ENCODE measurements at places on chromosomes 2 and 18.

- DNase-seq = no peak
Measured at GRCh38 chr18:39549144-39549543, 1983.5 kb upstream of the CELF4 start.

DNA sequence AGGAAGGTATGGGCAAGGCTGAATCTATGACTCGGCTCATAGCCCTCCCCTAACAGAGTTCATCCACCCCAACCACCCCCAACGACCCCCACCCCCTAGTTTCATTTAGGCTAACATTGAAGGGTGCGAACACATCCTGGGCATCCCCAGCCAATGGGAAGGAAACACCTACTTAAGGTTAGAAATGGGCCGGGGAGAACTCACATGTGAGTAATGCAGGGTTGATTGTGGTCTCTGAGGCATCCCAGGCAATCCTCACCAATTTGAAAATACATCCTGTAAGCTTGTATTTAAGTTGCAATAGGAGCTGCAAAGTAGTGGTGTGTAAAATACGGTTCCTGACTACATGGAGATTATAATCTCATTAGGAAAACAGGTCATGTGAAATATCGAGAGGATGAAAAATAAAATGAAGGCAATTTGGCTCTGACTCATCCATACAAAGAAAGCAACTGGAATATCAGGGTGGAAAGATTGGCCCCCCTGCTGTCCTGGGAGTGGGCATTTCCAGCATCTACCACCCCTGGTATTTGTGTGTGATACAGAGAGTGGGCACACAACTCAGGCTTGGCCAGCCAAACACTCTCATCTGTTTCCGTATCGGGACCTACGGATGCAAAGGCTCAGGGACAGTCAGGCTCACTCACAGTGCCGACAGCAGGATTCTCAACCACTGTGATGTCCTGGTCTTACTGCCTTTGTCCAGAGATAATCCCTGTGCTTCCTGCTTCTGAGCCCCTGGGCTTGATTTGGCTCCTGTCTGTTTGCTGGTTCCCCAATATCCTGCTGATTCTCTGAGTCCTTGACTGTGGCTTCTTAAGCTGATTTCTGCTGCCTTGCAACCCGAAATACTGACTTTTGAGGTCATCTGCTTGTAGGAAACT, 90.0 kb upstream of the NCKAP5 start:
- no peak for DNase-seq

DNA sequence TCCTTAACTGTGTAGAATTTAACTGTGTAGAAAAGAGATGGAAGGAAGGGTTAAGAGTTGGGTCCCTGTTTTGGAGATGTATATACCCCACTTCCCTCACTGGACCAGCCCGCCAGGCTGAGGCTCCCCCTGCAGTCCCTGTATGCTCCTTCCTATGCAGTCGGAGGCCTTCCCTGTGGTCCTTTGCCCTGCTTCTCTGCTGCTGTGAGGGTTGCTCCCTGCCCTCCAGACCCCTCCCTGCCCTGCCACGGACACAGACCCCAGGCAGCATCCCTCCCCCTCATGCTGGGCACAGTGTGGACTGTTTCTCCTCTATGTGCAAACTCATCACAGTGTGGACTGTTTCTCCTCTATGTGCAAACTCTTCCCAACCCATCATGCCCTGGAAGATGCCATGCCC, 88.7 kb downstream of the TGOLN2 start:
- DNase-seq = no peak

GRCh38 chr18:10791169-10791831, 265.5 kb downstream of the NAPG start:
- no peak for DNase-seq

DNA sequence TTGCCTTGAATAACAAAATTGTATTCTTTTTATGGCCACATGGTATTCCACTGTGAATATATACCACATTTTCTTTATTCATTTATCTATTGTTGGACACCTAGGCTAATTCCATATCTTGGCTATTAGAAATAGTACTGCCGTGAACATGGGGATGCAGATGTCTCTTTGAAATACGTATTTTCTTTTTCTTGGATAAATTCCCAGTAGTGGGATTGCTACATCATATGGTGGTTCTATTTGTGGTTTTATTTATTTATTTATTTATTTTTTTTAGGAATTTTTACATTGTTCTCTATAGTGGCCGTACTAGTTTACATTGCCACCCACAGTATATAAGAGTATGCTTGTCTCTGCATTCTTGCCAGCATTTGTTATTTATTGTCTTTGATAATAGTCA, 679.8 kb upstream of the NRXN1 start:
- DNase-seq = no peak

DNA sequence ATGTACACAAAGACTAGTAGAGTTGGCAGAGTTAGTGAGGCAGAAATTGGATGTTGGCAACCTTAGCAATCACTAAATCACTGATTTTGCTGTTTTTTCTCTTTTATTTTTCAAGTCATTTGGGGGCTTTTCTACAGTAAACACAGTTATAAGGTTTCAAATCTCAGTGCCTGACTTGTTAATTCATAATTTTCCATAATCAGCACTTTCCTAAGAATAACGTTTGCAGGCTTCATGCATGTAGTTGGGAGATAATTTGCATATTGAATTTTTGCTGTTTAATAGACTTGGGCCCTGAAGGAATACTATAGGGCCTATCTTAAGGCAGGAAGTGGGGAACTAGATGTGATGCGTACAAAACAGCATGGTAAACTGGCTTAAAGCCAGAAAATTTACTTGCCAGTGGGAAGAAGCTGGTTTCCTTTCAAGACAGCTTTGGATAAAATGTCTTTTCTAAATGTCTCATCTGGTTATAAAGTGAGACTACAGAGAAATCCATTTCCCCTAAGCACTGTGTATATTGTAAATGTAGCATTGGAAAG, 127.2 kb upstream of the SMIM21 start:
- DNase-seq = no peak

DNA sequence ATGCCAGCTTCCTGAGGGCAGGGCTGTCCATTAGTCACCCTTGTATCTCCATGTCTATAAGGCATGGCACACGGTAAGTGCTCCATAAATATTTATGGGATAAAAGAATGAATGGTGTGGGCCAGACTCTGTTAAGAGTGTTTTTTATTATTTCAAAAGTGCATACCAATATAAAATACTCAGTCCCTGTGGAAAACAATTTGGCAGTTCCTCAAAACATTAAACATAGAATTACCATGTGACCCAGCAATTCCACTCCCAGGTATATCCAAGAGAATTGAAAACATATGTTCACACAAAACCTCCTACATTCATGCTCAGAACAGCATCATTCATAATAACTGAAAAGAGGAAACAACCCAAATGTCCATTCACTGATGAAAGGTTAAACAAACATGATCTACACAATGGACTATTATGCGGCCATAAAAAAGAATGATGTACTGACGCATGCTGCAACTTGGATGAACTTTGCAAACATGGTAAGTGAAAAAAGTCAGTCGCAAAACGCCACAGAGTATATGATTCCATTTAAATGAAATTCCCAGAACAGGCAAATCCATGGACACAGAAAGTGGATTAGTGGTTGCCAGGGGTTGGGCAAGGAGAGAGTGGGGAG, 69.1 kb upstream of the TCF7L1 start:
- DNase-seq = no peak

DNA sequence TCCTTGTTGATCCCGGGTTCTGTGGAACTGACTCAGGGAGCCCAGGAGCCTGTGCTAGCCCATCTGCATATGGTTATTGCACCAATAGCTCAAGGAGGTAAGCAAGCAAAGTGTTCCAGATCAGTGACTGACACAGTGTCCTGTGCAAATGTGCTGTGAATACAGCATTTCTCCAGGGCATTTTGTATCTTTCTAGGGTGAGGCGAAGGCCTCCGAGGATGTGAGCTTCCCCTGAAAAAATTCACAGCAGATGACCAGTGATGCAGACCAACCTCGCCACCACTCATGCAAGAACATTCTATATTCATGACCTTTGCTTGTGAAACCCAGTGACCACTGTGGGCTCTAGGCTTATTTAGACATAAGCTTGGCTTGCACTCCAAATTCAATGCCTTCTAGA, 15.2 kb upstream of the NT5DC4 start:
- DNase-seq = no peak

GRCh38 chr18:48742706-48743475, 204.1 kb downstream of the CTIF start:
- DNase-seq = no peak

DNA sequence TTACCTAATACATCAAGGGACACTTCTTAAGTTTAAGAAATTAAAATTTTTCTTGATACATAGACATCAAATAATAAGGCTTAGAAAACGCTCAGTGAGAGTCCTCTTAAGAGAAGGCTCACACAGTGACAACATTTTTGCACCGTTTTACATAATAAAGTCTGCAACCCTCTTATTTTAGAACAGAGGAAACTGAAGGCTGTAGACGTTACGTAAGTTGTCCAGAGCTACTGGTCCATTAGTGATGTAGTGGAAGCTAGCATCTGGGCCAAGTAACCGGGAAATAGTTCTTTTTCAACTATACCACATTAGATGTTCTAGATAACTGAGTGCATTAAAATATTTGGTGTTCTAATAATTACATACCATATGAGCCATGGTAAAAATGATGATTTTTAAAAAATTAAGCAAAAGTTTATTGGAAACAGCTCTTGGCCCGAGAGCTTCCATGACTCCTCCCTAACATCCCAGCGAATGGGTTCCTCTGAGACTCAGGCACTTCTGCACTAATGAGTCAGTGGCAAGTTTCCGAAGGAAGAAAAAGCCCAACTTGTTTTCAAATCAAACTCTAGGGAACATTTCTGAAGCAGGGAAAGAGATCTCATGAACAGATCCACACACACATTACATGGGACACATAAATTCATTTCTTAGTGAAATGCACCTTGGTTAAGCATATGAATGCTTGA, 232.6 kb upstream of the PXDN start:
- no peak for DNase-seq

DNA sequence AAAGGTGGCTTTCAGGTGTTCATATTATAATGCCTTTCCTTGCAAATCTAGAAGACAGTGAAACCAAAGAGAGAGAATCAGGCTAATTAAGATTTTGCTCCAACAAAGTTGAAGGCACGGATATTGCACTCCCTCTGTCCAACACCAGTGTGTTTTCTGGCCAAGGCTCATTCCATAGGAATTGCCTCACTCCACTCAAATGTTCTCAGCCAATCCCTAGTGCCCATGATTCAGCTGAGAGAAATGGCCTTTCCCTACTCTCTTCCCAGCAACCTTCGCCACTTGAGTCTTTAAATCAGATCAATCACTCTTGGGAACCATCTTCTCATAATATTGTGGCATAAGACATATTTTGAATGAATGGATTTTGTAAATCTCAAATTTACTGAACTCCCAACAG, 768.2 kb upstream of the ACVR2A start:
- no peak for DNase-seq

GRCh38 chr2:45626387-45627221, 15.5 kb upstream of the SRBD1 start:
- no peak for DNase-seq

- DNase-seq = no peak
Measured at GRCh38 chr2:2591542-2591940, 260.5 kb upstream of the MYT1L start.

DNA sequence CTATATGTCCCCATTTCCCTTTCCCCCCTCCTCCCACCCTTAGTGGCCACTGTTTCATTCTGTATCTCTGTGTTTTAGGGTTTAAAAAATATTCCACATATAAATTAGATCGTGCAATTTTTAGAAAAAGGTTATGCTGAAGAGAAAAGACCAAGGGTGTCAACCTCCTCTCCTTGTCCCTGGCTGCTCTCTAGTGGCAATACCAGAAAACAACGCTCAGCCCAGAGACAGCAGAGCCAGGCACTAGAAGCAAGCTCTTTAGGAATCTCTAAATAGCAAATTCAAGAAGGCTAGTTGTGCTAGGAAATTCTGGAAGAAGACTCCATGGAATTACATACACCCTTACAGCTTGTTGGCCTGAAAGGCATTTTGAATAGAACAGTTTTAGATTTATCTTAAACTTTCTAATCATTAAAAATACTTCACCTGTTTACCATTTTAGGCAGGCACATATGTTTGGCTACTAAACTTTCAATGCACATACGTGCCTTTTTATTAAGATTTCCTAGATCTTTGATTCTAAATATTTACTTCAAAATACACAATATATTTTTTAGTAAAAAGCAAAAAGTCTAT, 35.1 kb upstream of the RASGRP3 start:
- no peak for DNase-seq

- no peak for DNase-seq
Measured at GRCh38 chr2:165803123-165803760, 9.2 kb upstream of the GALNT3 start.

DNA sequence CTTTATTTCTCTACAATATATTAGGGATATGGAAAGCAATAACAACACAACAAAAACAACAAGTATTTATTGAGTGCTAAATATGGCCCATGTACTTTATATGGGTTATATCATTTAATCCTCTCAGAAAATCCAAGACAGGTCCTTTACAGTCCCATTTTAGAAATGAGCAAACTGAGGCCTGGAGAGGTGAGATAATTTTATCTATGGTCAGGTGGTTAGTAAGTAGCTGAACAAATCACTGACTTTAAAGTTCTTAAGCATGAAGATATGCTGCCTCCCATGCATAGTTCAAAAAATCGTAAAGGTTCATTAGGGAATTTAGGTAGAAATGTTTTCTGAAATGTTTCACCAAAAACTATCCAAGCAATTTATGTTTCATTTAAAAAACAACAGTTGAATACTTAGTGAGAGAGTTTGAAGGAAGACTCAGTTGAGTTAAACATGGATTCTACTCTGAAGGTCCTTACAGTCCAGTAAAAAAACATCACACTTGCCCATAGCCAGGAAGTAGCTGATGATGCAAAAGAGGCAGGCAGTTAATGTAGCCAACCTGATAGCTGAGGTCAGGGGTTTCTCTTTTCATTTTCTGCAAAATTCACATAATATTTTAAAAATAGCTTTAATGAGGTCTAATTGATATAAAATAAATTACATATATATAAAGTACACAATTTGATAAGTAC, 7.6 kb upstream of the NFE2L2 start:
- DNase-seq = no peak

- DNase-seq = no peak
Measured at GRCh38 chr2:16691261-16691660, 25.6 kb upstream of the CYRIA start.

- DNase-seq = no peak
Measured at GRCh38 chr2:231655488-231655887, 52.8 kb upstream of the PTMA start.

DNA sequence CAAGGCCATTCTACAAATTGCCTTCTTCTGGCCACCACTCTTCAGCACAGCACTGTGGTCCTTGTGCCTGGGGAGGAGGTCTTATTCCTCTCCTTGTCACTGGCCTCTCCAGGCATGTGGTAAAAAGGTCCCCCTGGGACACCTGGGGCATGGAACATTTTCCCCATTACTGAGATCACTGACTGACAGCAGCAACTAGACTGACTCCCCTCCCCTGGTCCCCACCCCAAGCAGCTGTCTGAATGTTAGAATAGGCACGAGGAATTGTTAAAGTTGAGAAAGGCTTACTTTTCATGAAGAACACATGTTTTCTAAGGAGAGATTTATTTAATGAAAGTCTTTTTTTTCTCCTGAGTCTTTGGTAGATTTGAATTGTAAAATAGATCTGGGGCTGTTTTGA, 39.5 kb upstream of the RTN4 start:
- DNase-seq = no peak

DNA sequence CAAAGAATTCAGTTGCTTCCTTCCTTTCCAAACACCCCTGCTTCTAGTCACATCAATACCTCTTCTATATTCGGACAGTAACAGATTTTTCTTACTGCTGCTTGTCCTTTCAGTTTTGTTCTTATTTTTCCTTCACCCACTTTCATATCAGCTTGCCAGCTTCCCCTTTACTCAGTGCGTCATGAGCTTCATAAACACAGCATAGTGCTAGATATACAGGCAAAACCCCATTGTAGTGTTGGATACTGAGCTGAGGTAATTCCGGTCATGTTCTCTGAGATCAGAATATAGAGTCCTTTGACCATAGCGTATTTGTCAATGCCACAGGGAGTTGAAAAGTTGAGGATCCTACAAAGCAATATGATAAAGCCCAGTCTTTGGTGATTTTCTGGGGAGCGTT, 2.4 kb downstream of the FARP2 start:
- DNase-seq = no peak

Data from T follicular helper cell (primary cell).